ENCODE measurements at places on chromosomes 2 and 18. TPM values are rescaled to one million over a fixed set of nuclear protein-coding genes. Genes with fewer than 3 reads are reported as not detected.

The RTKN gene
- total RNA-seq = 11.0 TPM

GRCh38 chr2:180048251-180048650 is 41.2 kb upstream of the CWC22 start:
- no peak for DNase-seq

- no peak for DNase-seq
Observed at GRCh38 chr2:70330476-70330875, 28.6 kb upstream of the FAM136A start.

GRCh38 chr2:157572725-157573124 is 55.9 kb downstream of the ACVR1C start:
- DNase-seq = no peak

DNA sequence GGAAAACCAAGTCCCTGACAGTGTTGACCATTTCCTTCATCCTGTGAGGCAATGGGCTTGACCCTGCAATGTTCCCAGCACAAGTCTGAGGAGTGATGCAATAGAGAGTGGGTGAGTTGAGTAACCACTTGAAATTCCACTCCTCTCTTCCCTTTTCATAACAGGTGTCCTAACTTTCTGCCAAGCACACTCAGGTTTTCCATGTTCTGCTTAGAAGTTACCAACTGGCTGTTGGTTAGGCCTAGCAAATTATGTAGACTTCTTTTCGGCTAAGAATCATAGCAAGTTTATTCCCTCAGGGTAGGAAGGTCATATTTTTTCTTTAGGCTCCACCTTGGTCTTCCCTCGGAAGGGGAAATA is 11.5 kb downstream of the GNLY start:
- DNase-seq = no peak

GRCh38 chr2:78941751-78942150 is 83.8 kb upstream of the REG3G start:
- DNase-seq = no peak

- DNase-seq = no peak
Observed at GRCh38 chr2:63124850-63125249, 74.2 kb downstream of the OTX1 start.

- DNase-seq = no peak
Observed at GRCh38 chr2:10346929-10347561, 44.3 kb downstream of the HPCAL1 start.

GRCh38 chr2:241489733-241490680 is 18.4 kb downstream of the STK25 start:
- peak; percentile 49 for DNase-seq

- DNase-seq = no peak
Observed at GRCh38 chr18:49487711-49488310, 777 bp upstream of the C18orf32 start.

- no peak for DNase-seq
Observed at GRCh38 chr18:8601277-8602032, 7.8 kb upstream of the RAB12 start.

Measured in cerebellum (tissue), 4 donors.